Pancreas (tissue), 10 donors: ENCODE measurements at places on chromosomes 13 and 19.

DNA sequence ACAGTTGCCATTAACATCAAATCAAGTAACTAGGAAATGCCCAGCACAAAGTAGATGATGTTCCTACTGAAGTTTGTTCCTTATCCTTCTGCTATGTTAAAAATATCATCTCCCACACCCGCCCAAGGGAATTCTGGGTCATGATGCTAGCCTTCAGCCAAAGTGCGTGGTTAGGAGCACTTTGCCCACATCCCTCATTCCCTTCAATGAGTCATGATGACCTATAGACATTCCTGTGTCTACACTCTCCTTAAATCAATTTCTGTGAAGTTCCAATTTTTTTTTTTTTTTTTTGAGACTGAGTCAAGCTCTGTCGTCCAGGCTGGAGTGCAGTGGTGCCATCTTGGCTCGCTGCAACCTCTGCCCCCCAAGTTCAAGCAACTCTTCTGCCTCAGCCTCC, 17.0 kb downstream of the RXFP2 start:
- no peak for DNase-seq

GRCh38 chr13:45897562-45897961, 46.0 kb upstream of the SIAH3 start:
- DNase-seq, result no peak

DNA sequence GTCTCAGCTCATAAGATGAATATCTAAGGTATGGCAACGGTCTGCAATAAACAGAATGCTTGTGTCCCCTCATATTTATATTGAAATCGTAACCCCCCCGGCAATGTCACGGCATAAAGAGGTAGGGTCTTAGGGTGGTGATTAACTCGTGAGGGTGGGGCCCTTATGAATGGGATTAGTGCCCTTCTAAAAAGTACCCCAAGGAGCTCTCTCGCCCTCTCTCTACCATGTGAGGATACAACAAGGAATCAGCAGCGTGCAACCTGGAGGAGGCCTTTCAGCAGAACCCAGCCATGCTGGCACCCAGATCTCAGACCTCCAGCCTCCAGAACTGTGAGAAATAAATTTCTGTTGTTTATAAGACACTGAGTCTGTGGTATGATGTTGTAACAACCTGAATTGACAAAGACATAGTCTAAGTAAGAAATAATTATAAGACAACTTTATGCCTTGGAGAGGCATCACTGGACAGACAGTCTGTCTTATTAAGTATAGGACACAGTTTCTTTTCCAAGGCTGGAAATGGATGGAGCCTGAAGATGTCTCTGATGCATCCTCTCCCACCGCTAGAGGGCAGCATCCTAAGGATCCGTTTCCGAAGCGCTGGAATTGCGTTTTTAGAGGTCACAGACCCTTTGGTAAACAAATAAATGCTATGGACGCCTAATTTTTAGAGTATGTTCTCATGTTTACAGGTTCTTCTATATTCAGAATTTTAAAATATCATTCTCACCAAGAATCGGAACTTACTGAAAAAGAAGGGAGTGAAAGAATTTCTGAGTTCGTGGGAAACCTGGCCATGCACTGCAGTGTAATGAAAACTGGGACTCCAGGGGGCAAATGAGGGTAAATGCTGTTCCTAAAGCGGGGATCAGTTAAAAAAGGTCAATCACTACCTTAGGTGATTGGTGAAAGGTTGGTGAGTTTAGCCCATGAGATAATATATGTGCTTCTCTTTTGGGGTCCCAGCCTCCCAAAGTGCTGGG, 13.3 kb upstream of the LEUTX start:
- peak; percentile 33 for DNase-seq

DNA sequence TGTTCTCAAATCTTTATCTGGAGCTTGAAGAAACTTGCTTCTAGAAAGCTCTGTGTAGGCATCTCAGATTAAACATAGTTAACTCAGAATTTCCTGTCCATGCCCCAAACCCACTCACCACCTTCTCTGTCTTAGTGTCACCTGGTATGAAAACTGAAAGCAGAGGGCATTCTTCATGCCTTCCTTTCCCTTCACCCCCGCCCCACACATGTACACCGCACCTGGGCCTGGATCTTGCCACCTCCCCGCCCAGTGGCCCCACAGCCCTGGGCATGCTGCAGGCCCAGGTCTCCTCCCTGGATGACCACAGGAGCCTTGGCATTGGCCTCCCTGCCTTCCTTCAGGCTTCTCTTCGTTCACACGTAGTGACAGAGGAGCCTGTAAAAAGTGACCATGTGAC, 15.8 kb downstream of the CFAP97D2 start:
- no peak for DNase-seq

DNA sequence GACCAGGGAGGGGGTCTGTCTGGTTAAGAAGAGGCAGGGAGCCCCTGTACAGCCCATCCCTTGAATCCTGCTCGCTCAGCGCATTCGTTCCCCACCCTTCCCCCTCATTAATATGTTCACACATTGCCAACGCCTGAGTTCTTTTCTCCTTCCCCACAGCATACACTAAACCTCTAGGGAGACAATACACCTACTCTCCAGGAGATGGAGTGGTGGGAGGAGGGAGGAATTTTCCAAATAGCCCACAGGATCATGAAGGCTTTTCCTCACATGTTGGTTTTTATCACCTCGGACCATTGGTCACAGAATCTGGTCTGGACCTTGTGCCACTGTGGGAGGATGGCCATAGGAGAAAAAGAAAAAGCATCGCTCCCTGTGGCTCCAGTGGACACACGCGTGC, 294.9 kb downstream of the SHISA2 start:
- DNase-seq, result no peak

- no peak for DNase-seq
These were observed 47.5 kb upstream of the MBNL2 start for GRCh38 chr13:97174638-97175037.

GRCh38 chr13:44879452-44880058, 109.7 kb downstream of the NUFIP1 start:
- peak; percentile 40 for DNase-seq

- DNase-seq, result no peak
These were observed 19.4 kb downstream of the CEACAM21 start for GRCh38 chr19:41595258-41595889.

DNA sequence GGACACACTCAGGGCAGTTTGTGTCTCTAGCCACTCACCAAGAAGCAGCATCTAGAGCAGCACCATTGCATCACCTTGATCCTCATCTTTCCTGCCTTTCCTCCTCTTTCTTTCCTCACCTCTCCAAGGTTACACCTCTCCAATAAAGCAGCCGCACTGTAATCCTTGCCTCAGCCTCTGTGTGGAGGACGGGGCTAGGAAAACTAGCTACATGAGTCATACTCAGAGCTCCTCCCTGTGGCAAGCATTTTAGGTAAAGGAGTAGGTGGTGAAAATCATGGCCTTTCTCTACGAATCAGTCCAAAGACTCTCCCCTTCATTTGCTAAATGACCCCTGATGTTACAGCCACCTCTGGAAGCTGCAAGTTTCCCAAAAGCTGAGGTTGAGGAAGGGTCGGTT, 108.9 kb downstream of the DNAJC15 start:
- no peak for DNase-seq

- DNase-seq, result no peak
These were observed 12.0 kb upstream of the GAS6 start for GRCh38 chr13:113875837-113876281.

GRCh38 chr19:9178901-9179300, at the start of gene OR7D2:
OR7D2 (plus strand) TSS chr19:9178979; CDS start chr19:9185782, 6,803 bp downstream.
- no peak for DNase-seq

GRCh38 chr13:110766671-110767430, 53.4 kb downstream of the ING1 start:
- no peak for DNase-seq

DNA sequence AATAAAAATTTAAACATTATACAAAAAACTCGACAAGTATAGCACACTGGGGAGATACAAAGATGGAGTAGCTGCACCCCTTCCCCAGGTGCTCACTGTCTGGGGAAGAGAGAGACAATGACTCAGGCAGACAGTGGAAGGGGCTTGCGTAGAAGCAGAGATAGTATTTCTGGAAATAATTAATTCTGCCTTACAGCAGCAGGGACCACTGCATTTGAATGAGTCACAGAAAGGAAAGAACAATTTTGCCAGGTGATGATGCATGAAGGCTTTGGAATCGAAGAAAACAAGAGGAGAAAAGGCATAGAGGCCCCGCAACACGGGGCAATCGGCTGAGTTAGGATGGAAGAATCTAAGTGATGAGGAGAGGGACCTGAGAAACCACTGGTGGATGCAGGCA, 447.4 kb downstream of the EFNB2 start:
- no peak for DNase-seq

- no peak for DNase-seq
These were observed 22.4 kb upstream of the IGFL4 start for GRCh38 chr19:46063201-46063600.

- peak; percentile 70 for DNase-seq
These were observed 146.7 kb downstream of the SOX1 start for GRCh38 chr13:112213467-112214255.

DNA sequence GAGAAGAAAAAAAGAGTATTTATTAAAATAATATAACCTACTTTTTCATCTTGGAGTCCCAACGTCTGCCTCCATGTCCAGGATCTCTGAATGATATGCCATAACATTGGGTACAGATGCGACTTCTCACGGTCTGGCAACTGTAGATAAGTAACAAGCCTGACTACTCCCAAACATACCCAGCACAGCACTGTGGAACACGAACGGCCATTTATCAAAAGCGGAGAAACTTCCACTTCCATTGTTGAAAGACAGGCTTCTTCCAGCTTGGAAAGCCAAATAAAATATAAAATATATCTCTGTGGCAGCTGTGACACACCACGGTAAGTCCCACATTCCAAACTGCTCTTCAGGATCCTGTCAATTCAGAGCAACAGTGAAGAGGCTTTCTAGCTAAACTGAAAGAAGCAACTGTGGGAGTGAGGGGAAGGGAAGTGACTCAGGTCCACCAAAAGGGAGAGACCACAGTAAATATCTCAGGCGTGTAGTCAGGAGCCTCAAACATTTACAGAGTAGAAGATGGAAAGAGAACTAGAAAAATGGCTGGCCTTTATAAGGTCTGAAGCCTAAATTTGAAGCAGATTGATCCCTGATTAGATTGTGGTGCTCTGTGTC, 331.7 kb downstream of the LIG4 start:
- DNase-seq, result no peak

- DNase-seq, result no peak
These were observed 282.8 kb upstream of the EDNRB start for GRCh38 chr13:78201411-78201810.

- no peak for DNase-seq
These were observed 1.5 kb downstream of the ZNF765 start for GRCh38 chr19:53396525-53396868.

DNA sequence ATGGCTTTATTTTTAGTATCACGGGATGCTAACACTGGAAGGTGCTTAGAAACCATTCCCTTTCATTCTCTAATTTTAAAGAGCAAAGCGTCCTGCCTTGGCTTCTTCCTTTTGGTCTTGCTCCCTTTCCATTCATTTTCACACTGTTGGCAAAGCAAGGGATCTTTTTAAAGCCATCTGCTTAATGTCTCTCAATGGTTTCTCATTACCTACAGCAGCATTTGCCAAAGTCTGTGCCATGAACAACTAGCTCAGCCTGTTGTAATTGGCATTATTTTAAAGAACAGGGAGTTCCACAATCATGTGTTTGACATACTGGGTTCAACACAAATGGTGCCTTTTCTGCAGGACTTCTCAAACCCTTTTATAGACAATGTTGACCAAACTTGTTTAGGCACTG, 444.3 kb downstream of the GPC6 start:
- no peak for DNase-seq

GRCh38 chr13:30932481-30933353, at the start of gene TEX26:
TEX26 (plus strand) TSS chr13:30932656; CDS start chr13:30932716, 60 bp downstream.
- DNase-seq, result no peak

GRCh38 chr19:47549261-47549862, 23.6 kb downstream of the ZNF541 start:
- DNase-seq, result no peak

GRCh38 chr13:45506811-45507210, 42.1 kb downstream of the COG3 start:
- DNase-seq, result no peak

GRCh38 chr13:101429733-101430132, 13.4 kb upstream of the NALCN start:
- DNase-seq, result no peak

- peak; percentile 89 for DNase-seq
These were observed 3.9 kb downstream of the IRF2BP1 start for GRCh38 chr19:45881909-45882528.

DNA sequence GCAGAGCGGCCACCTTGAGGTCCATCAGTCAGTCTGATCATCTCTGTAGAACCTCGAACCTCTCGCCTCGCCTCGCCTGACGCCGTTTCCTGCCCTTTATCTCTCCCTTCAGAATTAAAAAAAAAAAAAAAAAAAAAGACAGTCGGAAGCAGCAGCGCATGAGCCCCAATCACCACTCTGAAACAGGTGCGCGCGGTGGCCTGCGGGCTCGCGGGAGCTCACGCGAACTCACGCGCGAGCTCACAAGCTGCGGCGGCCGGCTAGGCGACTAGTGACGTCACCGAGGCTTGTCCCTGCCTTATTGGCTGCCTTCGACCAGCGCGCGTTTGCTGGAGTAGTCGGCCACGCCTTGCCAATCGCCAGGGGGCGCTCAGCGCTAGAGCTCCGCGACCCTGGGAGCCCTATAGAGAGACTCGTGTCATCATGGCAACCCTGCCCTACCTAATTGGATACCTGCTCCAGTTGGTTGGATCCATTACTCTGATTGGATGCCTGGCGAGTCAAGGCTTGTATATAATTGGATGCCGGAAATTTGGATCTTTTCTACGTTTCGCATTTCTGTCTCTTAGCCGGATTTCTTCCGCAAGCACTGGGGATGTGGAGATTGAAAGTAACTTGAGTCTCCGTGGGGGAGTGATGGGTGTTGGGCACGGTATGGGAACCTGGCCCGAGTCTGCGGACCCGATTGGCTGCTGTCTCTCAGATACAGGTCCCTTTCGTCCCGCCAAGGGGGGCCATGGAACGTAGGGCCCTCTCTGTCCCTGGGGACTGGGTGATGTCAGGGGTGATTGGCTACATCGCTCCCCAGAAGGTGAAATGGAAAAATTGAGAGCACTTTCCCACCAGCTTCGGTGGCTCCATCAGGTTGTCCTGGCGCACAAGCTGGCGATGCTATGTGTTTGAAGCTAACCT, 31.6 kb downstream of the SYT3 start:
- DNase-seq, result peak; percentile 82

DNA sequence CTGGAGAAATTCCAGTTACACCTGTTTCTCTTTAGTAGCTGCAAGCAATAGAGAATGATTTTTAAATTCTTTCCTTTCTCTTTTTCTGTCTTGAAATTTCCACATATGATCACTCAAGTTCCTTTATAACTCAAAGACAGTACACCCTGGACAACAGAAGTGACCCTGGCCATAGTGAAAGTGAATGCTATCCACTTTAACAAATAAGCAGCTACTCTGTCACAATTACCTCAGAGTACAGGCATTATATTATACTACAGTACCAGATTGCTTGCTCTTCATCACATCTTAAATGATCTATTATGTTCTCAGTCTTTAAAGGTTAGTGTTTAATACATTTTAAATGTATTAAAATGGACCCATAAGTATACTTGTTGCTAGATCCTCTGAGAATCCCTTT, 136.2 kb downstream of the KLF12 start:
- no peak for DNase-seq

DNA sequence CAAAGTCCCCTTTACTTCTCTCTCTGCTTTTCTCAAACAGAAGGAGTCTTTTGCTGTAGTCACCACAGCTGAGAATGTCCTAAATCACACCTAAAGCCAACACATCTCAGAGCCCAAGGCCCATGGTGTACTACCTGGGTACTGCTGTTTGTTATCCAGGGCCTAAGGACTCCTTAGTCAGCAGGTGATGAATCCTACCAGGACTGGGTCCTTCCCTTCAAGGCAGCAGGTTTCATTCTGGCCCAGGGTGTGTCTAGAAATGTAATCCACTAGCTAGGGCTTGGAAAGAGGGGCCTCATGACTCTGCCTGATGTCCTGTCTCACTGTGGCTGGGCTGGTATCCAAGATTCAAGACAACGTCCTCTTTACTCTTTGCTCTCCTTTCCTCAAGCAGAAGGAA, 36.2 kb upstream of the ENOX1 start:
- DNase-seq, result no peak
